ENCODE measurements at places on chromosomes 6 and 20.
A peak's percentile ranks its signal among the peaks of the same experiment; 100 is the strongest.

- DNase-seq = peak; percentile 100
These were observed at the start of the genes AURKA and CSTF1 for GRCh38 chr20:56392132-56392880. TSS of gene AURKA (minus strand) at chr20:56392215. CDS start at chr20:56388197, 4,018 bp downstream. TSS of gene CSTF1 (plus strand) at chr20:56392645. CDS start at chr20:56395553, 2,908 bp downstream.

GRCh38 chr20:43102394-43102793 is 87.3 kb downstream of the PTPRT start:
- no peak for DNase-seq

- DNase-seq = no peak
These were observed 4.2 kb upstream of the HLA-DOA start for GRCh38 chr6:33013608-33014007.

- no peak for DNase-seq
These were observed 34.0 kb downstream of the TRERF1 start for GRCh38 chr6:42417641-42418112.

DNA sequence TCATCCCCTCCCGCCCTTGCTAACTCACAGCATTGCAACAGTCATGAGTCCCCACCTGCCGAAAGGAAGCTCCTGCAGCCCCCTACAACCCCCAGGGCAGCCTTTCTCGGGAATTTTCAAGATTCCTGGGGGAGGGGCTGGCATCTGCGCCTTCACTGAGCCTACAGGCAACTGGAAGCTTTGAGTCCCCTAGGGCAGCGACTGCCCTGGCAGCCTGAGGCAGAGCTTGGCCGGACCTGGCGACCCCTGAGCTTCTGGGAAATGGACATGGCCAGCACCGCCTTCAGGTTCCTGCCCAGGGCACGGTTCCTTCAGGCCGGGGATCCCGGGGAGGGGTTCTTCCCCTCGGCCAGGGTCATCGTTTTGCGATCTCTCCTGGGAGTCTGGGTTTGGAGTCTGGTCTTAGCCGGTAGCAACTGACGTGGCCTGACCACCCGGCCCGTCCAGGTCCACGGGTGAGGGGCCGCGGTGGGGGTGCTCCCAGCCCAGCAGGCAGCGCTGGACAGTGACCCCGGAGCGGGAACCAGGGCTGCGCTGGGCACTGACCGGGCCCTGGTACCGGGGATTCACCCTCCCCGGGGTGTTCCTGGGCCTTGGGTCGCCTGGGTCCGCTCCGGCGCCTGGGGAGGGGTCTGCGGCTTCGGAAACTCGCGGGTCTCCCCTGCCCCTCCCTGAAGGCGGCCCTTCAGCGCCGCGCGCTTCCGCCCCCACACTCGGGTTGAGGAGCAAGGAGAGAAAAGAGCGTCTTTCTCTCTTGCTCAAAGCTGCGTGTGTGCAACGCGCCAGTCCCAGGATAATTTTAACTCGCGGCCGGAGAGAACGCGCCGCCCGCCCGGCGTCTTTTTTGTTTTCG is 593 bp upstream of the COL9A3 start:
- no peak for DNase-seq

- peak; percentile 14 for DNase-seq
These were observed 22.9 kb upstream of the NNAT start for GRCh38 chr20:37498066-37498665.

- no peak for DNase-seq
These were observed 3.1 kb upstream of the ATXN1 start for GRCh38 chr6:16764188-16764950.

DNA sequence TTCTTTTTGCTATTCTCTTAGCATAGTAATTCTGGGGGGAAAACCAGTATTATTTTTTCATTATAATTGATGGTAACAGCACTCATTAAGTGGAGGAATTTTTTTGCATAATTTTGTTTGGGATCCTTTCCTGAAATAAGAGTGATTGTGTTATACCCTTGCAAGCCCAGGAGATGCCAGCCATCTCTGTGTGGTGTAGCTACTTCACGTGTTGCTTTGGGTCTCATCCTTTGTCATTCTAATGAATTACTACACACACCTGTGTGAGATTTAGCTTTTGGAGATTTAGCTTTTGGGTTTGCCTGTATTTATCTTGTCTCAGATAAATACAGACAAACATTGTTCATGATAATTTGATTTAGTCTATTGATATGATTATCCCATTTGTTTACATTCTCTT is 76.5 kb downstream of the SH3BGRL2 start:
- DNase-seq = no peak

DNA sequence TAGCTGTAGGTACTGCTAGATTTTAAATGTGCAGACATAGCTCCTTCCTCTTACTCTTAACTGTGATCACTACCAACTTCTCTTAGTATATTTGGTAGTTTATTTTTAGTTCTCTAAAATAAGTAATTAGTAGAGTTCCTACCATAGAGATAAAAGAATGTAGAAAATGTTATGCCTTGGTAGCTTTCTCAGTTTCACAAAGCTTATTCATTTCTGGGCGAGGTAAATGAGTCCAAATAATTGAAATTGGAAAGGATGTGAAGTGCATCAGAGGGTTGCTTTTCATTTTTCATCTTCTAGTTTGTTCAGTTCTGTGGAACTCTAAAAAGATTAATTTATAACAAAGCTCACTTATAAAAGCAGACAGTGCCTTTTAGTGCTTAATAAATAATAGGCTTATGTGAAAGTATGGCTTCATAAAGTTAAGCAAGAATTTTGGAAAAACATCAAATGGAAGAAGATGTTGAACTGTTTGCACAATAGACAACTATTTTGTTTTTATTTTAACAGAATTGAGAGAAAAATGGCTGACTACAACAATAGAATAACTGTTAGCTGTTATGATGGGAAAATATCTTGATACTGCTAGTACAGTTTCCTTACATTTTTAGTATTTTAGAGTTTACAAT is 303.7 kb downstream of the UTRN start:
- DNase-seq = no peak

DNA sequence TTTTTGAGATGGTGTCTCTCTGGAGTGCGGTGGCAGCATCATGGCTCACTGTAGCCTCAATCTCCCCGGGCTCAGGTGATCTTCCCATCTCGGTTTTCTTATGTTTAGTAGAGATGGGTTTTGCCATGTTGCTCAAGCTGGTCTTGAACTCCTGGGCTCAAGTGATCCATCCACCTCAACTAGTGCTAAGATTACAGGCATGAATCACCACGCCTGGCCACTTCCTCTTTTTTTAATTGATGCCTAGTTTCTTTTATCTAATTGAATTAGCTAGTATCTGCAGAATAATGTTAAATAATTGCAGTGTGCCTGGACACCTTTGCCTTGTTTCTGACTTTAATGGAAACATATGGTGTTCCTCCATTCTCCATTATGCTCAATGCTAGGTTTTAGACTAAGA is 38.4 kb upstream of the SLC22A16 start:
- no peak for DNase-seq

DNA sequence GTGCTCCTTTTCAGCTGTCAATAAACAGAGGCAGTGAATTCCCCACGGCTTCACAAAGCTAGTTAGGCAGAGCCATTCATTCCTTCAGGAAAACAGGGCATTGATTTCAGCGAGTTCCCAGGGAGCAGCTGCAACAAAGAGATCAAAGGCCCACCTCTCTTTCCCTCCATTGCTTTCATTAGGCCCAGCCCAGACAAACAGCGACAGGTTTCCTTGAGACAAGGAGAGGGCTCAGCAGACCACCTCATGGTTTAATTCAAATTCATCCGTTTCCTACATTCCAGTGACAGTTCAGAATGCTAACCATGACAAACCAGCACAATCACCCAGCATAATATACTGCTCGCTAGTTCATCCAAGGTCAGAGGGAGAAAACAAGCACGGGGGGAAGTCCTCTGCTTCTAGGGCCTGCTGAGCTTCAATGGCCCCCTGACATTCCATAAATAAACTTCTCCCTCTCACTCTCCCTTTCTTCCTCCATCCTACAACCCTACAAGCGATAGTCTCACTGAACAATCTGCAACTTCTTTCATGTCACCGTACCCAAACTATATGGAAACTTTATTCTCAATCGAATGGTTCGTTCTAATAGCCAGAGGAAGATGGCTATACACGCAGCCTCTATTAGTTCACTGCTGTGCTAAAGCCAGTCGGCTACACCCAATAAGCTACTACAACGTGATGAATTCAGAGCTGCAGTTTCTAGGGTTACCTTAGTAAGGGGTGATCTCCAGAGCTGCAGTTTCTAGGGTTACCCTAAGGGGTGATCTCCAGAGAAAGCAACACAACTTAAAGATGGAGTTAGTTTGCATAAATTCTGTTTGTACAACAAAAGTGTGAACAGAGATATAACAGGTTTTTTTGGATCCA is 34.7 kb downstream of the PLAGL1 start:
- no peak for DNase-seq

DNA sequence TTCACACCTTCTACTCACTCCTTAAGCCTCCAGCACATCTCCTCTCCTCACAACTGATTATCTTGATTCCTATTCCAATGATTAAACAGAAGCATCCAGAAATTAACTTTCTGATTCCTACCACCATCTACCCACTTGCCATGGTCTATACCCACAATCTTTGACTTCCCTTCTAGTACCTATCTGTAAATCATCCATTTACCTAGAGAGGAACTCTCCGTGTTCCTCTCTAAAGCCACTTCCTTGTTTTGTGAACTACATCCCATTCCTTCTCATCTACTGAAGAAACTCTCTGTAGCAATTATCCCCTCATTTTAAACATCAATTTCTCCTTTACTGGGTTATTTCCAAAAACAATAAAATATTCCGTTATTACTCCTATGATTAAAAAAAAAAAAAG is 167.3 kb downstream of the ARHGAP18 start:
- no peak for DNase-seq

DNA sequence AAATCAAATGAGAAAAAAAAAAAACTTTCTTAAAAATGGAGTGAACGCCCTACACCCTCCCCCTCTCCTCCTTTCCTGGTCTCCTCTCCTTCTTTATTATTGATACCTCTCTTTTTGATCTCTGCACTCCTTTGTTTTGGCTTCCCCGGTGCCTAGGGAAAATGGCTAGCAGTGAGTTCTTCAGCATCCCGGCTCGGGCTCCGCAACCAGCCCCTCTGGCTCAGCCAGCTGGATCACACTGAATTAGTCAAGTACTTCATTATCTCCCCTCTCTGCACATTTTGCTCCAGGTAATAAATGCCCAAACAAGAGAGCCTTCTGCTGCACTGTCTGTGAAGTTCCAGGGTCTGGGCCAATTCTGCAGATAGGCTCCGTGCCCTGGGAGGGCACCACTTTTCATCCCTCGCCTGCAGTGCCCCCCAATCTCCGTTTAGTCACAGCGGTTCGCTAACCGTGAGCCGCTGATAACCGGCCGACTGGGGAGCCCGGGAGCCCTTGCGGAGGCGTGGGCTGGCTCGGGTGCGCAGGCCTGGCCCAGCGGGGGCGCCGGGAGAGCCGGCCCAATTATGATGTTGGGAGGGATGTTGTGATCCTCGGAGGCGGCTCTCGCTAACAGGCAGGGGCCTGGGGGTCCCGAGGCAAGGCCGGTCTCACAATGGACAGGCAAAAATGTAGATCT is 301.9 kb downstream of the TFAP2A start:
- no peak for DNase-seq

GRCh38 chr20:35093267-35093884 is 769 bp upstream of the TRPC4AP start:
- no peak for DNase-seq

DNA sequence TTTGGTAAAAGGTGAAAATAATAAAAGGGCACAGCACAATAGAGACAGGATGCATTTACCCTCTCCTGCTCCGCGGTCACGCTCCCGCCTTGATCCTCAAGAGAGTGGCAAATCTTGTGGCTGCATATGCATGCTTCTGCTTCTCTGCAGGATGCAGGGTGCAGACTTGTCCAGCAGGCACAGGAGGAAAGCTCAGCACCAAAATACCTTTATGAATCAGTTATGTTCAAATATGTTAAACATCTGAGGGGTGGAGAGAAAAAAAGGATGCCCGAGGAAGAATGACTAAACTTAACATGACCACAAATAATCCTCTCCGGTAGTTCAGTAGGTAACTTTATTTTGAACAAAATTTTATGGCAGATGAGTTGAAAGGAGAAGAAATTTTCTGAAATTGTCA is 366.1 kb upstream of the SOX4 start:
- DNase-seq = peak; percentile 17

GRCh38 chr6:44111434-44112417 is 15.5 kb downstream of the MRPL14 start:
- no peak for DNase-seq

DNA sequence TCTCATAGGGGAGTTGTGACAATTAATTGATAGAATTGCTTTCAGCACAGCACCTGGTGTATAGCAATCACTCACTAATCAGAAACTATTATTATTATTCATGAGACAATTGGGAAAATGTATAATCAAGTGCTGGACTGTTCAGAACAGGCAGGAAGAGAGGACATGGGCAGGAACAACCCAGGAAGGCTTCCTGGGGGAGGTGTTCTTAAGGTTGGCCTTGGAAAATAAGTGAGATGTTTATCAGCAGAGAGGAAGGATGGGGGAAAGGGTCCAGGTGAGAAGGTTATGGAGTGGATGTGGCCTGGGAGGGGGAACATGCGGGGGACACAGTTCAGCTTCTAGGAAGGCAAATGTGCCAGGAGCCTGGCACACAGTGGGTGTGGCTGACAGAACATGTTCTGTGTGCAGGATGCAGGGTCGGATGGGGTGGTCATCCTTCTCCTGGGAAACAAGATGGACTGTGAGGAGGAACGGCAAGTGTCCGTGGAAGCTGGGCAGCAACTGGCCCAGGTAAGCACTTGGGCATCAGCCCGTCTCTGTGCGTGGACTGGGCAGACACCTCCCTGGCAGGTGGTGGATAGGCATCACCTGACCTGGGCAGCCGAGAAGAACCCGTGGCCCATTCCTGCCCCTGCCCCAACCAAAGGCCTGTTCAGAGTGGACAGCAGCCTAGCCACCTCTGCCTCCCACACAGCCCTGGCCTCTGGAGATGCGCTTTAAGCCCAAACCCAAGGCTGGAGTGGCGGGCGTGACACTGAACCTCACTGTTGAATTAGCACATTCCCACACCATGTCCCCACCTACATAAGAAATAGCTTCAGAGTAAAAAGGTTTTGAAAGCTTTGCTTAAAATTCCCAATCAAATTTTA is 30.9 kb downstream of the RAB44 start:
- DNase-seq = no peak

- DNase-seq = no peak
These were observed 717.9 kb upstream of the POU3F2 start for GRCh38 chr6:98116455-98116854.

DNA sequence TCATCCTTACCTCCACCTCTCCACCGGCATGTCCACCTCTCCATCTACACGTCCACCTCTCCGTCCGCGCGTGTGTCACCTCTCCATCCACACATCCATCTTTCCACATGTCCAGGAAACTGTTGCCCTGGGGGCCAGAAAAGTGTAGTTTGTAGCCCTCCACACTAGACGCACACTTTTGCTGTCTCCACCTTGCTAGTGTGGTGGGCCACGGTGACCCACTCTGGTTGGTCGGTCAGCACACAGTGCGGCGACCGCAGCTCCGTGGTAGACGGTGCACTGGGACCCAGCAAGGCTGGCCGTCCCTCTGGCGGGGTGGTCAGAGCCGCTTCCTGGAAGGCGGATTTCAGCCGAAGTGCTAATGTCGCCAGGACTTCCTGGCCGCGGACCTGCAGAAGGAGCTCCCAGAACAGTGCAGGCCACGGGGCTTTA is 268.6 kb downstream of the DLL1 start:
- DNase-seq = no peak

GRCh38 chr20:47362361-47363219 is 6.1 kb upstream of the ZMYND8 start:
- no peak for DNase-seq
